Natural killer cell treated with Interleukin-12 subunit alpha and Interleukin-12 subunit beta and Interleukin-15 and Interleukin-18, amount 100 ng/mL, for 72 hours (primary cell): ENCODE measurements at places on chromosomes 12 and 14.
A peak's percentile ranks its signal among the peaks of the same experiment; 100 is the strongest.

- DNase-seq: peak; percentile 38
- H3K36me3 ChIP-seq: peaks cover 17% of the 10 kb centered on the region
- H3K4me1 ChIP-seq: peaks cover 76% of the 10 kb centered on the region
- H3K4me3 ChIP-seq: peak overlapping the region; percentile 47
- no peaks in the 10 kb centered on the region for H3K27me3 ChIP-seq
These were observed 220.8 kb downstream of the CHST11 start for GRCh38 chr12:104677441-104678089.

- DNase-seq: no peak
- peaks cover 16% of the 10 kb centered on the region for H3K4me1 ChIP-seq
- peak overlapping the region; percentile 41 for H3K27ac ChIP-seq
- no peaks in the 10 kb centered on the region for H3K36me3 ChIP-seq
- peak overlapping the region; percentile 53 for H3K4me3 ChIP-seq
- H3K27me3 ChIP-seq: no peaks in the 10 kb centered on the region
These were observed 36.8 kb upstream of the TMED10 start for GRCh38 chr14:75213172-75213571.

- DNase-seq: peak; percentile 67
- no peaks in the 10 kb centered on the region for H3K27me3 ChIP-seq
These were observed 139.3 kb upstream of the PZP start for GRCh38 chr12:9347328-9348127.

DNA sequence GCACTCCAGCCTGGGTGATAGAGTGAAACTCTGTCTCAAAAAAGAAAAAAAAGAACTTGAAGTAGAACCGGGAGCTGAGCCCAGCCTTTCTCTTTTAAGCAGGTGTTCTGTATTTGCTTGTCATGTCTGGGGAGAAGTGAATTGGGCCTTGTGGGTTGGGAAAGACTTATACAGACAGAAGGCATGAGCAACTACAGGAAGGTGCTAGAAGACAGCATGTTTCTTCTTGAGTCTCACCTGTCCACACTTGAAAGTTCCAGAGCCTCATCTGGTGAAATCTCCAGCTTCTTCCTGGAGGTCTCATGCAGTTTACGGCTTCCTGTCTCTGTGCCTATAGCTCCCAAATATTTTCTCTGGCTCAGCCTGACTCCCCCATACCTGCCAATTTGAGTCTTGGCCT, 2.5 kb downstream of the PGAM5 start:
- no peak for DNase-seq
- H3K4me1 ChIP-seq: peaks cover 15% of the 10 kb centered on the region
- no peak overlapping the region for H3K27ac ChIP-seq
- no peaks in the 10 kb centered on the region for H3K27me3 ChIP-seq
- no peaks in the 10 kb centered on the region for H3K36me3 ChIP-seq

- no peak overlapping the region for H3K4me3 ChIP-seq
- no peak for DNase-seq
These were observed 2.7 kb downstream of the VRTN start for GRCh38 chr14:74350928-74351323.

DNA sequence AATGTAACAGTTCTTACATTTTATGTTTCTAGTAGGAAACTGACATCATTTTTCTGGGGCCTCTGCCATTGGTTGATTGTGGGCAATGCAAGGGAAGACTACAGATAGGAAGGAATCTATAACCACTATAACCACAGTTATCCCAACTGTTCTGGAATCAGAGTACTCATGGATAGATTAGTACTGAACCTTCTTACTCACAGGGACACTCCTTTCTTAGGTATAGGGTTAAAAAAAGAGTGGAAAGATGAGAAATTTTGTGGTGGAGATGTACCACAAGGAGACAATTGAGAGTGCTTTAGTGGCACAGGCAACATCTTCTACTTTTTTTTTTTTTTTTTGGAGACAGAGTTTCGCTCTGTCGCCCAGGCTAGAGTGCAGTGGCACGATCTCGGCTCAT, 21.0 kb downstream of the TMEM116 start:
- H3K4me1 ChIP-seq: peaks cover 51% of the 10 kb centered on the region
- H3K4me3 ChIP-seq: peak overlapping the region; percentile 87

DNA sequence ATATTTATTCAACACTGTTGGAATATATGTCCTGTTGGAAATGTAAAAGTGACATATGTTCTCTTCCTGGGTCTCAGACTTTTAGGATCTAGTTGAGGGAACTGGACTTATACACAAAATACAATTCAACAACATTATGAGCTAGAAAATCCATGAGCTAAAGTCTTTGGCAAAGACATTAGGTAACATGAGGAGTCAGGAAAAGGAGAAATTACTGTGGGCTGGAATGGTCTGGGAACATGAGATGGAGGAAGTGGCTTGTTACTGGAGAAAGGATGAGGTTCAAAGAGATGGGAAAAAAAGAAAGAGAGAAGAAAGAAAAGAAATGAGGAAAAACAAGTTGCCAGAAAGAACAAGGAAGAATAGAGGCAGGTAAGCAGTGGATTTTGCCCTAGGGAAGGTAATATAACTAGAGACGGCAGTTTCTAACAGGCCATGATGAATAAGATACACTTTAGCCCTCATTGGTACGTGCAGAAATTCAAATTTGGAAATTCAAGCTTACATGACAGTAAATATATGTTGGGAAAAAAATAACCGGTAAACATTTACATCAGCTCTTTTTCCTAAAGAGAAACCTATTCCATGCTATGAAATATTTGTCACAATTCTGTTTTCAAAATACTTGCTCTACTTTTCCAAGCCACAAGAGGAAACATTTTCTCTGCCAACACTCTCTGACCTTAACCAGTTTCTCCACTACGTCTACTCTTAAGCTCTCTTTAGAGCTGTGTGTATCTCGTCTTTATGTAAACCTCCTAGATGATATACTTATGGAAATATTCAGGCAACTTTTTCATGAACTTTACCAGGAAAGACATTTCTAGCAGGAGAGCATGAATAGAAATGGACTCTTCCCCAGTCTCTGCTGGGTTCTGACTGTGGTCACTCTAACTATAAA, 268.8 kb upstream of the BTG1 start:
- no peak for DNase-seq
- H3K4me3 ChIP-seq: no peak overlapping the region
- peaks cover 27% of the 10 kb centered on the region for H3K4me1 ChIP-seq
- H3K36me3 ChIP-seq: peaks cover 5% of the 10 kb centered on the region
- peak overlapping the region; percentile 23 for H3K27ac ChIP-seq
- no peaks in the 10 kb centered on the region for H3K27me3 ChIP-seq

DNA sequence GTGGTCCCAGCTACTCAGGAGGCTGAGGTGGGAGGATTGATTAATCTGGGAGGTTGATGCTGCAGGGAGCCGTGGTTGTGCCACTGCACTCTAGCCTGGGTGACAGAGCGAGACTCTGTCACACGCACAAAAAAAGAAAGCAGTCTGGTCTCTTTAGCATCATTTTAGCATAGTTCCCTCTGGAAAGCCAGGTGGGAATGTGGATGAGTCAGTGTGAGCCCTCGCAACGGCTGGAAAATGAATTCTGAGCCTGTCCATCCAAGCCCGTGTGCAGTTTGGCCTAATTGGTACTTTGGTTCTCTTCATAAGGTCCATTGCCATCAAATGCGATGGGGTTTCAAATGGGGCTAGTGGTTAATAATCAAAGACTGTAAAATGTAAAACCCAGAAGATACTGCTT, 2.4 kb downstream of the MYL2 start:
- DNase-seq: no peak
- no peaks in the 10 kb centered on the region for H3K4me1 ChIP-seq
- no peak overlapping the region for H3K4me3 ChIP-seq
- no peaks in the 10 kb centered on the region for H3K36me3 ChIP-seq

DNA sequence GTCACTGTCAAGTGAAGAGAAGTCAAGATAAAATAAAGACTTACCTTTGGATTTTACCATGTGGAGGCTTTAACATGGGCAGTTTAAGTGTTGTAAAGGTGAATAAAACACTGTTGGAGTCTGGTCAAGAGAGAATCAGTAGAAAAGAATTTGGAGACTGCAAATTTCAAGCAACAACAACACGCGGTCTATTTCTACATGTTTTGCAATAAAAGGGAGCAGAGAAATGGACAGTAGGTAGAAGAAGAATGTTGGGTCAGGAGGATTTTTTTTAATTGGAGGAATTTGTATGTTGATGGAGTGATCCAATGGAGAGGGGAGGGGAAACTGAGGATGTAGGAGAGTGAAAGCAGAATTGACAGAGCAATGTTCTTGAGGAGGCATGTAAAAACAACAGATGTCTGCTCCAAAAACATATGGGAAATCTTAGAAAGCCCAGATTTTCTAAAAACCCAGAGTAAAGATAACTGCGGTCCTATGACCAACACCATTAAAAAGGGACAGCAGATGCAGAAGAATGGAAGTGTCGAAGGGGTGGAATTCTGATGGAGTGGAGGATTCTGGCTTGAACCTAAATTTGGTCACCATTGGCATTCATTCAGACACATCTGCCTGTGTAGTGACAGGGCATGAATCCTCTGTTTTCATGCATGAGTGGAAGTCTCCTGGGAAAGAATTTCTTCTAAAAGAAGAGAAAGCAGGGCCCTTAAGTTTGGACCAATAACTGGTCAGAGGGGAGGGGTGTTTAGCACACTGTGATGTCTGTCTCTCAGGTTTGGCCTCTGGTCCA, 68.0 kb upstream of the OSBPL8 start:
- no peaks in the 10 kb centered on the region for H3K4me1 ChIP-seq
- no peak for DNase-seq
- no peak overlapping the region for H3K27ac ChIP-seq
- no peak overlapping the region for H3K4me3 ChIP-seq
- no peaks in the 10 kb centered on the region for H3K36me3 ChIP-seq

- H3K27ac ChIP-seq: peak overlapping the region; percentile 97
- no peak for DNase-seq
- no peaks in the 10 kb centered on the region for H3K27me3 ChIP-seq
- H3K4me1 ChIP-seq: peaks cover 42% of the 10 kb centered on the region
- peak overlapping the region; percentile 99 for H3K4me3 ChIP-seq
These were observed 614 bp upstream of the ARF6 start for GRCh38 chr14:49892301-49892635.

DNA sequence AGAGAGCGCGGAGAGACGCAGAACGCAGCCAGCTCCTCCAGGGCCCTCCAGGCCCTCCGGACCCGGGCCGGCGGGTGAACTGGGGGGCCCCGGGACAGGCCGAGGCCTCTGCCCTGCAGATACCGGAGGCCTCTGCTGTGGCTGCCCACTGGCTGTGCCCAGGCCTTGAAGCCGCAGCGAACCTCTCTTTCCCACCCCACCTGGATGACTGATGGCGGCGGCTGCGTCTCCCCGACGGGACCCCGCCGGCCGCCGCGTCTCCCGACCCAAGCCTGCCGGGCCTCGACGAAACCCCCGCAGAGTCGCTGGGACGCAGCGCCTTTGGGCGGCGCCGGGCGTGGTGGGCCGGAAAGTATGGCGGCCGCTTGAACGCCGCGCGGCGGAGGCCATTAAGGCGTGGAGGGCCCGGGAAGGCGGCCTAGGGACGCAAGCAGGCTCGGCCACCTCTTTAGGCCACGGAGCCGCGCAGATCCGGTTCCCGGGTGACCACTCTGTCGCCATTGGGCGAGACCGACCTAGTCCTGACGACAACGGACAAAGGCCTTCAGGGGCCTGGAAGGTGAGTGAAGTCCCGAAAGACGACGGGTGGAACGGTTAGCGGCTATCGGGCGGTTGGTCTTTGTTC, 8.4 kb upstream of the ERGIC2 start:
- H3K36me3 ChIP-seq: no peaks in the 10 kb centered on the region
- DNase-seq: no peak
- no peaks in the 10 kb centered on the region for H3K27me3 ChIP-seq

- peaks cover 28% of the 10 kb centered on the region for H3K27me3 ChIP-seq
- no peaks in the 10 kb centered on the region for H3K36me3 ChIP-seq
- no peak for DNase-seq
These were observed 417.1 kb downstream of the AEBP2 start for GRCh38 chr12:19856389-19856788.

DNA sequence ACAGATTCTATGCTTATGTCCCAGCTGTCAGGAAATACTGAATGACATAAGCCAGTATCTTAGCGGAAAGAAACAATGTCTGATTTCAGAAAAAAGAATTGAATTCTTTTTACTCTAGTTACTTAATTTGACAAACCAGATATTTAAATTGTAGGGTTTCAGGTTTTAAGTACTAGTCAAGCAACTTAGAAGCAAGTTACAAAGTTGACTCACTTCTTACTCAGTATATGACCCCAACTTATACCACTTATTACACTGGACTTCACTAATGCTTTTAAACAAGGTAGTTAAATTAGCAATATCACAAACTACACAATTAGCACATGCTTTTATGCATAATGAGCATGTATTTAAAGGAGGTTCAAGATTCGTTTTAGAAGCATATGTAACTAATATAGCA, 7.1 kb downstream of the GMFB start:
- H3K4me3 ChIP-seq: no peak overlapping the region
- H3K36me3 ChIP-seq: peaks cover 15% of the 10 kb centered on the region
- H3K27me3 ChIP-seq: no peaks in the 10 kb centered on the region
- H3K4me1 ChIP-seq: peaks cover 36% of the 10 kb centered on the region

DNA sequence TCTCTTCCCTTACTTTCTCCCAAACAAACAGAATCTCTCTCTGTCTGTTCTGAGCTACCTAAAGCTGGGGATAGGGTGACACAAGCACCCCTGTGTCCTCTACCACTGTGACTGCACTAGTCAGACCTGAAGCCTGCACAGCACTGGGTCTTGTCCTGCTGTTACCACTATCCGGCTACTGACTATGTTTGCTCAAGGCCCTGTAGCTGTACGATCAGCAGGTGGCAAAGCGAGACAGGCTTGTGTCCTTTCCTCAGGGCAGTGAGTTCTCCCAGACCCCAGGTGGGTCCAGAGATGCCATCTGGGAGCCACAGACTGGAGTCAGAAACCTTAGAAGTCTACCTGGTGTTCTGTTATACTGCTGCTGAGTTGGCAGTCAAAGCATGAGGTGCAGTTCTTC, 116.4 kb downstream of the NUBPL start:
- H3K4me1 ChIP-seq: no peaks in the 10 kb centered on the region
- H3K36me3 ChIP-seq: peaks cover 2% of the 10 kb centered on the region
- no peak overlapping the region for H3K4me3 ChIP-seq
- H3K27ac ChIP-seq: no peak overlapping the region
- H3K27me3 ChIP-seq: no peaks in the 10 kb centered on the region

DNA sequence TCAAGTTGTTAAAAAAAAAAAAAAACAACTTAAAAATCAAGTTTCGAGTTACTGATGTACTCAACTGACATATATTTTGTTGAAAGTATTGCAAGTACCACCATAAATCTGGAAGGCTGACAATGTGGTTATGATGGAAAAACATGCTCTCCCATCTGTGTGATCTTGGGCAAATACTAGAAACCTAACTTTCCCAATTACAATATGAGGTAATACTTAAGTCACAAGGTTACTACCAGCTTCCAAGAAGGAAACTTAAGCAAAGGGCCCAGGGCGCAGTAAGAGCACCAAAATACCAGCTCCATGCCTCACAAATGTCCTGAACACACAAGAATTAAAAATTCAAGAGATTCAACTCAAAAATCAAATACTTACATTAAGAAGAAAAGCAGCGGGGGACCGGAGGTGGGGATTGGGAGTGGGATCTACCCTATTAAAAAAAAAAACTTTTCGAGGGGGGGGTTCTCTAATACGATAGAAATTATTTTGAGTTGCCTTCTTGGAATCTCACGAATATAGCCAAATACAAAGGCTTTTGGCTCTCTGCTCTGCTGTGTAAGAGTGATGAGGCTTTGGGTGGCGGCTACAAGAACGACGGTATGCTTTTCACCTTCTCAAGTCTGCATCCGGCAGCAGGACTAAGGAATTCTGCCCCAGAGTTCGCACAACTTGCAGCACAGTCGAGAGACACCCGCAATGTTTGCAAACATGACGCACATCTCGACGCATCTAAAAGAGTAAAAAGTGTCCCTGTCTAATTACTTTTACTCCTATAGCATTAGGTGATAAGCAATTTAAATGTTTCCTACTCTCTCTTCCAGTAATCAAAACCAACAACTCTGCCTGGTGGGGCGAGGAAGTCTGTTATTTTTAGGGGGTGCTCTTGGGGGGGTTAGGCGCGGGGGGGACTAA, 1.1 kb downstream of the SAV1 start:
- H3K4me1 ChIP-seq: peaks cover 9% of the 10 kb centered on the region
- DNase-seq: no peak
- no peaks in the 10 kb centered on the region for H3K27me3 ChIP-seq
- no peak overlapping the region for H3K4me3 ChIP-seq
- no peaks in the 10 kb centered on the region for H3K36me3 ChIP-seq
